ENCODE measurements at places on chromosomes 7 and 10.

DNA sequence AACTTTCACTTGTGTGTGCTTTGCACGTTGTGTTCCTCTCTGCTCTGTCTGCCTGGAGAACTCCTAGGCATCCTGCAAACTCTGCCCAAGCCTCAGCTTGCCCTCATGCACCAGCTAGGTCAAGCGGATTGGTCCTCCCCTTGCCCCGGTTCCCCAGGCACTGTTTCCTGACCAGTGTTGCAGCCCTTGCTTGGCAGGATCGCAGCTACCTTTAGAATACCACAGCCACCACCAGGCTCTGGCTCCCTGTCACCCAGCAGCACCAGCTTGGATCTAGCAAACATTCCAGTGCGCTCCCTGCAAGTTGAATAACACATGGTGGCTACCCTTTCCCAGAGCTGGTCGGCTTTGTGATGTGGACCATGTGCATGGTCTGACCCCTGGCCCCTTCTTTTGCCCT is 19.0 kb downstream of the ZMIZ1 start:
- DNase-seq = no peak

GRCh38 chr7:24864214-24864817 is 107.1 kb upstream of the GSDME start:
- DNase-seq = no peak

- no peak for DNase-seq
Observed at GRCh38 chr7:73742753-73743641, 4.4 kb upstream of the ABHD11 start.

- DNase-seq = no peak
Observed at GRCh38 chr7:4665661-4666060, 16.4 kb upstream of the FOXK1 start.

DNA sequence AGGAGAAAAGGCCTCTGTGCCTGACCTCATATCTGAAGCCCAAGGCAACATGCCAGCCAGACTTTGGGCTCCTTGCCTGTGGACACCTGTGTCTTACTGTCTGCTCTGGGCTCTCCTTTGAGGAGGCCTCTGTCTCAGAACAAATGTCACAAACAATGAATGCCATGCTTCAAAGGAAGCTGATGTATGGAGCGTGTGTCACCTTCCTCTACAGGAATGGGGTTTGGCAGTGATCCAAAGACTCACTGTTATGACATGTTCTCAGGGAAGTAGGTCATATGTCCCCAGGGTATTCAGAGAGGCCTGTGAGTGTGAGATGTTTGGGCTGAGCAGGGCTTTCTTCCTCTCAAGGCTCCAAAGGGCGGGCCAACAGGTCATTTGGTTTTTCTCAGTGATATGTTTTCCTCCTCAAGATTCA is 38.4 kb downstream of the PTPRE start:
- DNase-seq = peak; percentile 50

- no peak for DNase-seq
Observed at GRCh38 chr10:79422178-79422892, 23.1 kb downstream of the ZCCHC24 start.

- DNase-seq = no peak
Observed at GRCh38 chr7:11175371-11175770, 201.7 kb downstream of the PHF14 start.

- no peak for DNase-seq
Observed at GRCh38 chr7:145478541-145478940, 638.1 kb upstream of the CNTNAP2 start.

- no peak for DNase-seq
Observed at GRCh38 chr10:77537720-77538373, 99.8 kb downstream of the KCNMA1 start.

DNA sequence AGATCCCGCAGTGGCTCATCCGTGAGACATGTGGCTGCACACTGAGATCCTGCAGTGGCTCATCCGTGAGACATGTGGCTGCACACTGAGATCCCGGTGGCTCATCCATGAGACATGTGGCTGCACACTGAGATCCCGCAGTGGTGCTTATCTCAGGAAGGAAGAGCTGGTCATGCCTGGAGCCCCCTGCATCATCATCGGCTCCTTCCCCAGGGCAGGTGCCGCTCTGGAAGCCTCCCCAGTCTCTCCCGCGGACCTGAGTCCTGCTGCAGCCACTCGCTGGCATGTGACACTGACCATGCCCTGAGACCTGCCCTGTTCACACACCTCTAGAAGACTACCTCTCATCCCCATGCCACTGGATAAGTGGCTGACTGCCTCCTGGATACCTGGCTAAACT is 181.3 kb downstream of the PTPRN2 start:
- DNase-seq = no peak

DNA sequence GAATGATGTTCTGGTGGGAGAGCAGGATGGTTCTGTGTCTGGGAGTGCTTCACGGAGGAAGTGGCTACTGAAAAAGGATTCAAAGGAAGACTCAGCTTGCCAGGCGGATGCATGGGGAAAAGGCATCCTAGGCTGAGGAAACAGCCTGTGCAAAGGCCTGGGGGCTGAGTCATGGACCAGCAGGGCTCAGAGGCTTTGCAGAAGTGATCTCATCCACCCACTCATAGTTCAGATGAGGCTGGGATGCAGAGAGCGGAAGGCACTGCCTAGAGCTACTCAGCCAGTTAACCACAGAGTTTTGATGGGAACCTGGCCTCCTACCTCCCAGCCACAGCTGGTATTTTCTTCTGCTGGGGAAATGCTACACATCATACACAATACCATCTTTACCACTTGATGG is 15.8 kb upstream of the ADAMTS14 start:
- no peak for DNase-seq

DNA sequence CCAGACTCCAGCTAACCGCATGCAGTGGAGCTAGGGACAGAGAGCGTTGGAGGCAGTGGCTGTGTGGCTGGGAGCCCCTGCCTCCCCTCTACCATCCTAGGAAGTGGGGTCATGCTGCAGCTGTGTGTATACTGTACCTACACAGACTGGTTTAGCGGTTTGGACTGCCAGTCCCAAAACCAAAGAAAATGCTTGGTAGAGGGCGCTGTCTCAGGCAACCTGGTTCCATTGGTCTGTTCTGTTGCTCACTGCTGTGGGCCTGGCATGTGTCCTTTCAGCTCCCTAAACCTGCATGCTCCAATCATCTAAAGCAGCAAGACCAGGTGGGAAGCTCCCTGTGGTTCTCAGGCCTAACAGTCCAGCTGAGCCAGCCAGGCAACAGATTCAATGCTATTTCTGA is 4.5 kb downstream of the RBP4 start:
- no peak for DNase-seq

DNA sequence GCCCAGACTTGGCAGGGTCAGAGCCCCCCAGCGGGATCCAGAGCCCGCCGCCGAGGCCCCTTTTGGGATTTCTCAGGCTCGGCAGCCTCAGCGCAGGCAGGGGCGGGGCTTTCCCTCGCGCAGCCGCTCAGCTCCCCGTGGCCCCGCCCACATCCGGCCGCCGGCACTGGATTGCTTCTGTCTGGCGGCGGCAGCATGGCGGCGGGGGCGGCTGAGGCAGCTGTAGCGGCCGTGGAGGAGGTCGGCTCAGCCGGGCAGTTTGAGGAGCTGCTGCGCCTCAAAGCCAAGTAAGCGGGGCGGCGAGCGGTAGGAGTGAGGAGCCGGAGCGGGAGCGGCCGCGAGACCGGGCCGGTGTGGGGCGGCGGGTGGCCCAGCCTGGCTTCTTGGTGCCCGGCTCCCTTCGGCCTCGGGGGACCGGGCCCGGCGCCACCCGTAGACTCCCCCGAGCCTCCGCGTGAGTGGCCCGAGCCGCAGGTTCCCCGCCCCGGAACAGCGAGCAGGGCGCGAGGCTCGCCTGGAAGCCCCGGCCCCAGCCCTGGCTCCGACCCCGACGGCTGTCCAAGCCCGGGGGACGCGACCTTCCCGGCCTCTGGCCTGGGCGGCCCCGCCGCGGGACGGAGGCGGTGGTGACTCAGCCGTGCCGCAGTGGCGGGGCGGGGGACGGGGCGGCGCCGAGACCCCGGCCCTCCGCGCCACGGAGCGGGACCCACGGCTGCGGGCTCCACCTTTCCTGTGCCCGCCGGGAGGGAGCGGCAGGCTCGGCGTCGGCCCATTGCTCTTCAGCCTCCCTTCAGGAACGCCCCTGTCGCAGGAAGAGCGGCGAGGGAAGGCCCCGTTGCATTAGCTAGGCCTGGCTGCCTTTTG is at the start of gene GLRX3:
TSS of gene GLRX3 (plus strand) at position 166 of the 864 bp plus-strand sequence. CDS start at position 196, 30 bp downstream.
- DNase-seq = peak; percentile 83

- DNase-seq = no peak
Observed at GRCh38 chr7:6198689-6199595, 73.5 kb downstream of the CYTH3 start.

- no peak for DNase-seq
Observed at GRCh38 chr10:36182179-36182566, 540.1 kb upstream of the FZD8 start.

DNA sequence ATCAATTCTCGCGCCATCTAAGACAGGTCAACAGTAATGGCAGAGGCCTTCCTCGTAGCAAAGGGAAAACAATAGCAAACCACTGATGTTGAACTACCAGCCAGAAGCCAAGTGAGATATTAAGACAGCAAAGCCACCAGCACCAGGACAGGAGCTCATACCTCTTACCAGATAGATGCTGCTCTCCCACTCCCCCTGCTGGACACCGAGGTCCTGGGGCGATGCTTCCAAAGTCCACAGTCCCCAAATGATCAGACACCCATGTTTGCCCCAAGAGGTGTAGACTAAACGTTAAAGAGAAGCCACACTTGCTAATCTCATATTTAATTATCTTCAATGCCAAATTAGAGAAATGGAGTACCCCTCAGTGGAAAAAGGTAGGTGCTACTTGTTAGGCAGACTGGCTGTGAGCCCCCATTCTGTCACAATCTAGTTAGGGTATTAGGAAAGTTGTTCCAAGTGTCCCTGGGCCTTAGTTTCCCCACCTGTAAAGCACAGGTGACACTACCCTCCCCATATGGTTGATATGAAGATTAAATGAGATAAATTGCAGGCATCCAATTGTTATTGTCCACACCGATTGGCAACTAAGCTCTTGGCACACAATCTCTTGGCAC is 39.9 kb downstream of the TOMM7 start:
- DNase-seq = peak; percentile 68

DNA sequence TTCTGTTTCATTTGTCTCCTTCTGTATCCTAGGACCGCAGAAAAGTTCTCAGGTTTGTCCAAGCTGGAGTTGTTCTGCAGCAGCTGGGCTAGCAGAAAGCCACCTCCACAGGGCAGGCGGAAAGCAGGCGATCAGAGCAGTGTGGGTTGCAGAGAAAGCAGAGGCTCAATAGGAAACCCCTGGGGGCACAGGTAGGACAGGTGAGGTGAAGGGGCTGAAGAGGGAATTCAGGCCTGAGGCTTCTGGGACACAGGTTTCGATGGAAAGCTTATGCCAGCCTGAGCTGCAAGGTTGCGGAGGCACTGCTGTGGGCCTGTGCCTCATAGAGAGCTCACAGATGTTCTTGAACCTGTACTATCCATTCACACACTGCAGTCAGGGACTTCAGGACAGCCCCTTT is 194.9 kb upstream of the TPK1 start:
- no peak for DNase-seq

GRCh38 chr10:6365384-6365783 is 162.7 kb downstream of the PFKFB3 start:
- DNase-seq = no peak

DNA sequence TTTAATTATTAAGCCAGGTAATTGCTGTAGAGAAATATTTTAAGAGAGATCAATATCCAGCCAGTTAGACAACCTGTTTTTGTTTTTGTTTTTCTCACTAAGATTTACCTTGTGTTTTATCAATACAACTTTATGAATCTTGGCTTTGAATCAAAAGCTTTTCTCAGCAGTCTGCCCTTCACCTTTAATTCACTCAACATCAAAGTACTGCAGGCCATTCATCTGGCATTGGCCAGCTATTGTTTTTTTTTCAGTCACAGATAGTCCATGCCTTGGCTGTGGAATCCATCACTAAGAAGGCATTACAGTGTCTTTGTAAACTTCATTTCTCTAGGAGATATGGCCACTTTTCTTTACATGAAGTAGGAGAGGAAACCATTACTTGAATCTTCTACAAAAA is 20.2 kb downstream of the SGCE start:
- DNase-seq = no peak

GRCh38 chr10:91048380-91048779 is 127.5 kb upstream of the ANKRD1 start:
- DNase-seq = no peak

DNA sequence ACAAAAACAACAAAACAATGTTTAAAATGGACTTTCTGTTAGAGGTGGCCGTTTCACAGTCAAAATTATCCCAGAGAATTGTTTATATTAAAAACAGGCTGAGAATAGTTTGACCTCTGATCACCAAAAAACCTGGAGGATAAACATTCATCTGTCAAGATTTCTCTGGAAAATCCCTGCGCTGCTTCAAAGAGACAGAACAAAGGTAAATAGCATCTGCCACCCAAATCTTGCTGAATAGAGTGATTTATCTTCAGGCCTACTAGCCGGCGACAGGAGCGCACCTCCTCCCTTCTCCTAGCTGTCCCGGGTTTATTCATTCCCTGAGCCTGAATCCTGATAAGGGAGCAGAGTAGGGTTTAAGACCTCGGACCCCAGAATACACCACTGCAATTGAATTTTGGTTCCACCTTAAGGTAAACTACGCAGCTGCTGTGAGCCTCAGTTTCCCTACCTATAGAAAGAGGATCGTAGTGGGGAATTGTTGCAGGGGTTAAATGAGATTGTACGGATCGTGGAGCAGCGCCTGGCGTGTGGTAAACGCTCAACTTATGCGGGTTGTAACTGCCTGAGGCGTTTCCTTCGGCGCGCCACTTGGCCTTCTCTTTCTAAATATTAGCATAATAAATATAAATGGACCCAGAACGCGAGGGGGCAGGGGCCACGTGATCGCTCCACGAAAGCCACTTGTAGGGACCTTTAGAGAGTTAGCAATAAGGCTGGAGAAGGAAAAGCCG is 498 bp upstream of the ST7 start:
- no peak for DNase-seq

DNA sequence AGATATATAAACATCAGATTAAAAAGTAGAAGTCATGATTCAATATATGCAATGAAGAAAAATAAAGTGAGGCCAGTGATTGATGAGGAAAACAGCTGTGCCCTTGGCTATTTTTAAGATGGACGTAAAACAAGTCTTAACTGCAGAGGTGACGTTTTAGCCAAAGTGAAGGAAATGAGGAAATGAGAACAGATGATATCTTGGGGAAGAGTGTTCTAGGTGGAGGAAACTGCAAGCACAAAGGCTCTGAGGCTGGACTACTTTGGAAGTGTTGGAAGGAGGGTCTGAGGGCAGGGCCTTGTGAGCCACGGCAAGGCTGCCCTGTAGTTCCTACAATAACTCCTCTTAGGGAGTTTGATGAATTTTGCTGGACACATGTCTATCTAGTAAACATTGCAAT is 140.5 kb upstream of the AKR1E2 start:
- no peak for DNase-seq

GRCh38 chr7:55020466-55020871 is 1.7 kb downstream of the EGFR start:
- no peak for DNase-seq

DNA sequence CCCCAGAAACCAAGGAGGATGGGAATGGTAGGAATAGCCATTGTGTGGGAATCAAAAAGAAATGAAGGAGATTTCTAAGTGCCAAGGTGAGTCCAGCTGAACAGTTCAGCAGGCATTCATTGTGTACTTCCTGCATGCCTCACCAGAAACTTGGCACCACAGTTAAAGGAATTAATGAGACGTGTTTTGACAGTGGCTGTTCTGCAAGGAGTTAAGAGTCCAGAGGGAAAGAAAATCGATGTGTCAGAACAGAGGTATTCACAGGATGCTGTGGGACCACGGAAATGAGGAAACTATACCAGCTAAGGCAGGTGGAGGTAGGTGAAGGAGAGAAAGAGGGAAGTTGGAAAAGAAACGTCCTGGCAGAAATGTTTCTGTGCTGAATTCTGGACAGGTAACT is 78.1 kb downstream of the PRKCQ start:
- no peak for DNase-seq

Measured in CD4-positive, alpha-beta T cell treated with Interleukin-2 at 100 ng/mL for 4 hours (primary cell).